Germinal center (tissue), 1 donor: ENCODE measurements at places on chromosomes 16 and 17.

GRCh38 chr17:49755663-49756283, 8.2 kb downstream of the FAM117A start:
- no peak for DNase-seq

DNA sequence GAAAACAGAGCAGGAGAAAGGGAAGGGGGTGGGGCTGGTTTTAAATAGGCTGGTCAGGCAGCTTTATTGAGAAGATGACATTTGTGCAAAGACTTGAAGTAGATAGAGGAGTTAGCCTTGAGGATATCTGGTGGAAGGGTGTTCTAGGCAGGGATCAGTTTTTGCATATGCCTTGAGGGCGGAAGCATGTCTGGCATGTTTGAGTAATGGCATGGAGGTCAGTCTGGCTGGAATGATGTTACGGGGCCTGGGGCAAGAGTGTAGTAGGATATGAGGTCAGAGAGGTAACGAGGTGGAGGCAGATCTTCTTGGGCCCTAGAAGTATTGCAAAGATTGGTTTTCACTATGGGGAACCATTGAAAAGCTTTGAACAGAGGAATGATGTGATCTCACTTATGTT, 4.8 kb downstream of the RABEP1 start:
- DNase-seq = no peak

DNA sequence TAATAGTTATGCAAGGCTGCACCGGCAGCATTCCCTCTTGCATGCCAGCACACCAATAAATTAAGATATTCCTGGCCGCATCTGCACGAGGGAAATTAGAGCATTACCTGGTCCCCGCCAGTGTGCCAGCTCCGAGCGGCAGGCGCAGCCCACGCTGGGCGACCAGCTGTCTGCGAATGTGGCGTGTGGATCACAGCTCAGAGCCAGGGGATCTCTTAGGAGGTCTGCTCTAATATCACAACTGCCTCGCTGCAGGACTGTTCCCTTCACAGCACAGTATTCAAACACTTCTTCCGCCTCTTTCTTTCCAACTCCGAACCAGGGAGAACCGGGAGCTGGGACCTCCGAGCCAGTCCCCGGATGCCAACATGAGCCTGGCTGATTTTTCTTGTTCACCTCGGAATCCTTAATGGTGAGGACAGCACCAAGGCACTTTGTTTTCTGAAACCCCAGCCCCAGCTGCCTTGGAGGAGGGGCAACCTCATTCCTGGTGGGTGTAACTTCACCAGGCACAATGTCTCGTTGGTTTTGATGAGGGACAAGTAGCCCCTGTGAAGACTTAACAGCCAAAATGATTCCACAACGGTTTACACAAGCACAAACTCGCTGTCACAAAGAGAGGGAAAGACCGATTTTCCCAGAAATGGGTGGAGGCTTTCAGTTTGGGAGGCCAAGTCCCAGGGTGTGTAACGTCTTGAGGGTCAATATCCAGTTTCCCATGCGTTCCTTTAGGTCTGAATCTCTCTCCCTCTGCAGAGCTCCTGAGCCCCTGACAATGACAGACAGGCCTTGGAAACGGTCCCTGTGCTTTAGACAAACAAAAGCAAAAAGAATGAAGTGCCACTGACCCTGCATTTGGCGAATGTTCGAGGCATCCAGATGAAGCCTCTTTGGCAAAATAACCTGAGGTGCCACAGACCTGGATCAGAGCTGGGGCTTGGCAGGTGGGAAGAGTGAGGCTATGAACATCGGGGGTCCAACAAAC, 213.2 kb downstream of the C16orf78 start:
- DNase-seq = no peak

DNA sequence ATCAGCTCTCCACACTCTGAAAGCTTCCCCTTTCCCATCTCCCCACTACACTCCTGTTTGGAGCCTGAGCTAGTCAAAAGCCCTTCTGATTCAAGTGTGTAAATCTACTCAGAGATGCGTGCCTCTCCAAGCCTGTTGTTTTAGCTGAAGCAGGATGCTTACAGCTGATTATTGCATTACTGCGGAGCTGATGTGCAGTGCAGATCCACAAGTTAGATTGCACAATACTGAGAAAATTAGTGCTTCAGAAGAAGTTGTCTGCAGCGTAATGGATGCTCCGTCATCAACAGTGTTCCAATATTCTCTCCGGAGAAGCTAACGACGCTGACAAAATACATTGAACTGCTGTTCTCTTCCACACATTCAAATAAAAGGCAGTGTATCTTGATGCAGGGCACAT, 44.8 kb upstream of the NLRP1 start:
- DNase-seq = no peak

DNA sequence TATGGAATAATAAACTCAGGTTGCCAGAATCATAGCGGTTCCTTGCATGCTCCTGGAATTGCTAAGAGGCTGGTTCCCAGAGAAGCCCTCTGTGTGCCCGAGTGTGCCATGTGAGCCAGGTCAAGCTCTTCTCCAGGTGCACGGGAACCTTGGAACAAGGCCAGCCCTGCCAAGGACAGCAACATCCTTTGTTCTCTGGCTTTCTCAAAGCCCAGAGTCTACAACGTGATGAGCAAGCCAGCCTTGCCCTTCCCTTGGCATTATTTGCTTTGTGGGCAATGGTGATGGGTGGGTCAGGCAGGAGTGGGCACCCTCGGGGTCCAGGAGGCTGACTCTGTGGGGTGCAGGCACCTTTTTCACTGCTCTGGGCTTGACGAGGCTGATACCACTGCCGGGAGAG, 14.2 kb upstream of the SEC14L1 start:
- DNase-seq = no peak

- DNase-seq = no peak
Measured at GRCh38 chr17:79667746-79668145, 56.9 kb upstream of the RBFOX3 start.

DNA sequence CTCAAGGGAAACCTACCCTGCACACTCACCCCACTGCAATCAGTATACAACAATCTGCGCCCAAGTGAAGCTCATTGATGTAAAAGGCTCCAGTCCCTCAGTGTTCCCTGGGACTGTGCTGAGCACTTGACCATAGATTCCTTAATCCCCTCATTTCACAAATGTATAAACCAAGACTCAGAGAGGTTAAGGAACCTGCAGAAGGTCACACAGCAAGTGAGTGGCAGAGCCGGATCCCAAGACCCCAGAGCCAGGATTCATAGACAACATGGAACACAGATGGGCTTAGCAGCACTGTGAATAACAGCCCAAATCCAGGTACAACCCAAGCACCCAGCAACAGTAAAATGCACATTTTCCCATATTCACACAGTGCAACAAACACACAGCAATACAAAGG, 225.7 kb downstream of the C16orf78 start:
- DNase-seq = no peak

GRCh38 chr16:83532634-83533033, 275.1 kb upstream of the HSBP1 start:
- no peak for DNase-seq

DNA sequence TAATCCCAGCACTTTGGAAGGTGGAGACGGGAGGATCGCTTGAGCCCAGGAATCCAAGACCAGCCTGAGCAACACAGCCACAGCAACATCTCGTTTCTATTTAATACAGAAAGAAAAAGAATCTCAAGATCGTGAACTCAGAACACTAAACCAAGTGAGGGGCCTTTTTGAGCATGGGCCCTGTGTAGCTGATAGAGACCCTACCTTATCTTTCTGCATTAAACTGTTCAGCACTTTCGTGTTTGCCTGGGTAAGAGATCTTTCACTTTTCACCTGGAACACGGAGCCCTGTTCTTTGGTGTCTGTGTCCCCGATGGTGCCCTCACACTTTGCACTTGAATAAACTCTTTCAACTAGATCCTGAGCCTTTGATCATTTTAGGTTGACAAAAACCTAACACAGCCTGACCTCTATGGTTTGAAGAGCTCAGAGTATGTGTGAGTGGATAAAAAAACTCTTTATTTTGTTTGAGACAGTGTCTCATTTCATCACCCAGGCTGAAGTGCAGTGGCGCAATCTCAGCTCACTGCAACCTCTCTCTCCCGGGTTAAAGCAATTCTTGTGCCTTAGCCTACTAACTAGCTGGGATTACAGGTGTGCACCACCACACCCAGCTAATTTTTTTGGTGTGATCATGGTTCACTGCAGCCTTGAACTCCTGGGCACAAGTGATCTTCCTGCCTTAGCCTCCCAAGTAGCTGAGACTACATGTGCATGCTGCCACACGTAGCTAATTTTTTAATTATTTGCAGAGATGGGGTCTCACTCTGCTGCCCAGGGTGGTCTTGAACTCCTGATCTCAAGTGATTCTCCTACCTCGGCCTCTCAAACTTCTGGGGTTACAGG, 83.8 kb upstream of the GRIN2A start:
- no peak for DNase-seq

DNA sequence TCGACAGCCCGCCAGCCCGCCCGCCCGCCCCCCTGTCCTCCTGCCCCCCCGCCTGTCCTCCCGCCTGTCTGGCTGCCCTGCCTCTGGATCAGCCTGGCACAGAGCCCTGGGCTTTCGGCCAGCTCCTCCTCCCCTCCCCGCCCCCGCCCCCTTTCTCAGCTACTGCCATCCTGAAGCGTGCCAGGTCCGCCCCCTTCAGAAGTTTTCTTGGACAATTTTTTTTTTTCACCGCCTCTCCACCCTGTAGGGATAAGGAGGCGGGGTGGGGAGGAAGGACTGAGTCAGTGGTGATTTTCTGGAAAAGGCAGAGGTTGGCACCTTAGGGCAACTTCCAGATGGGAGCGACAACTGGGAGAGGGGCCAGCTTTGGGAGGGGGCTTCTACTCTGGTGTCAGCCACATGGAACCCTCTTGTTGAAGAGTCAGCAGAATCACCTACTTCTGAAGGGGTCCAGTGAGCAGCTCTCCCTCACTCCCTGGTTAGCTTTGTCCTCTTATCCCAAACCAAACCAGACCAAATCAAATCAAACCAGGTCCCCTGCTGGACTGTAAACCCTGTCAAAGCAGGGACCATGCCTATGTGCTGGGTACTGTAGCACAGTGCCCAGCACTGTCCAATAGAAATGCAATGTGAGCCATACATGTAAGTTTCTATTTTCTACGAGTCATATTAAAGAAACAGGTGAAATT, 19.7 kb downstream of the IGF2BP1 start:
- DNase-seq = no peak

DNA sequence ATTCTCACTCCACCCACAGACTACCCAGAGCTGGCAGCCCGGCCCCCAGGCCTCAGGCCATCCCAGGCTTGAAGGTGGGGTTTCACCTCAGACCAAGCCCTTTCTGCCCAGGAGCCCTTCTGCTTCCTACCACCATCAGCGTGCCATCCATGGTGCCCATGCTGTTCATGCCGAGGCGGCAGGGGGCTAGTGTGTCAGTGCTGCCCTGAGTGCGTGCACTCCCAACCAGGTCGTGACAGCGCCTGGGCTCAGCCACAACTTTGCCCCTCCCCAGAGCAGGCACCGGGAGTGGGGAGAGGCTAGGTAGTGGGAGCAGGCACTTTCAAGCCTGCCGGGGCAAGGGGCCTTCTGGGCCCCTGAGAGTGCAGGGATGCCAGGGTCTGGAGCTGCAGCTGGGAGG, 8.5 kb downstream of the B3GNT9 start:
- no peak for DNase-seq

DNA sequence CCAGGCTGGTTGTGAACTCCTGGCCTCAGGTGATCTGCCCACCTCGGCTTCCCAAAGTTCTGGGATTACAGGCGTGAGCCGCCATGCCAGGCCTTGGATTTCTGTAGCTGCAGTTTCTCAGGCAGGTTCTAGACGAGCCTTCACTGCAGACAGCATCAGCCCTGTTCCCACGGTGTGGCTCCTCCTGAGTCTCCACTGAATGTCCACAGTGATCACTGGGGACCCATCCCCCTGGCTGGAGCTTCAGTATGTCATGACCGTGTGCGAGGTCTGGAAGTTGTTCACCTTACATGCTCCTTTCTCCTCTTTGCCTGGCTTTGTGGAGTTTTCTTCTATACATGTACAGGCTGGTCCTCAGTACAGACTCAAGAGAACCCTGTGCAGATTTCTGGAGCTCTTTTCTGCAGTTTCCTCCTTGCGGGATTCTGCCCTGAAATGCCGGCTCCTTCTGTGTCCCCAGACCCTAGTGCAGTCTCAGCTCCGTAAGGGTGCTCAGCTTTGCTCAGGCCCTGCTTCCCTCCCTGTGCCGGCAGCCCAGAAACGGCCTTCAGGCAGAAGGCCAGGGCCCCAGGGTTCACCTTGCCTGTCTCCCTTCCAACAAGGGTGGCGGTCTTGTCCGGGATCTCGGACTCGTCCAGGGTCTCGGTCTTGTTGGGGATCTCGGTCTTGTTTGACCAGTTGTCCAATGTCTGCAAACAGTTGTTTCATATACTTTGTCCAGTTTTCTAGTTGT, 14.3 kb upstream of the FASN start:
- DNase-seq = no peak

- no peak for DNase-seq
Measured at GRCh38 chr17:68179236-68179925, 68.5 kb upstream of the AMZ2 start.

DNA sequence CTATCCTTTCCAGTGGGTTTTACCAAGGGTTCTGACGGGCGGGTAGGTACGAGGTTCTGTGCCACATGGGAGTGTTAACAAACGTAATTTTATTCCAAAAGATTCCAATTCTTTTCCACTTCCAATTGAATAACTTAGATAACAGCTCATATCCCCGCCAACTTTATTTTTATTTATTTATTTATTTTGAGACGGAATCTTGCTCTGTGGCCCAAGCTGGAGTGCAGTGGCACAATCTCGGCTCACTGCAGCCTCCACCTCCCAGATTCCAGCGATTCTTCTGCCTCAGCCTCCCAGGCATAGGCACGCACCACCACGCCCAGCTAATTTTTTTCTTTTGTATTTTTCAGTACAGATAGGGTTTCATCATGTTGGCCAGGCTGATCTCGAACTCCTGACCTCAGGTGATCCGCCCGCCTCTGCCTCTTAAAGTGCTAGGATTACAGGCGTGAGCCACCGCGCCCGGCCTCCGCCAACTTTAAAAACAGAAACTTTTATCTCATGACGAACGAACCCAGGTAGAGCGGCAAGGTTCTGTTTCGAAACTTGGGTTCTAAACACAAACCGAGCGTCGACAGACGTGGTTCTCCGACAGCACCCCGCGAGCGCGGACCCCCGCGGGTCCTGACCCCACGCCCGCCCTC, 613 bp downstream of the ECI1 start:
- no peak for DNase-seq

GRCh38 chr16:81576696-81577095, 132.1 kb downstream of the CMIP start:
- no peak for DNase-seq

DNA sequence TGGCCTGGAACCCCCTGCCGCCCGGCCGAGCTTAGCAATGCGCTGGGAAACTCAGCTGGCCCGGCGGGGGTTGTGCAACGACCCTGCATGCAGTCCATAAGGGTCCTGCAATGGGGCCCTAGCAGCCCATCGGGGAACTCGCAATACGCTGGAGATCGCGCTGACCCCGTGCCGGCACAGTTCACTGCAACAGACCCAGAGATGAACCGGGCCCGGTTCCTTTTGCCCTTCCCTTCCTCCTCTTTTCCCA, 375 bp downstream of the SLC25A11 start:
- no peak for DNase-seq

GRCh38 chr17:44272954-44273353, 5.0 kb upstream of the SLC4A1 start:
- DNase-seq = no peak

- DNase-seq = no peak
Measured at GRCh38 chr17:21132428-21132827, 5.7 kb downstream of the DHRS7B start.
